Activated CD4-positive, alpha-beta T cell treated with anti-CD3 and anti-CD28 coated beads for 24 hours (primary cell): ENCODE measurements at places on chromosomes 5 and 9.

DNA sequence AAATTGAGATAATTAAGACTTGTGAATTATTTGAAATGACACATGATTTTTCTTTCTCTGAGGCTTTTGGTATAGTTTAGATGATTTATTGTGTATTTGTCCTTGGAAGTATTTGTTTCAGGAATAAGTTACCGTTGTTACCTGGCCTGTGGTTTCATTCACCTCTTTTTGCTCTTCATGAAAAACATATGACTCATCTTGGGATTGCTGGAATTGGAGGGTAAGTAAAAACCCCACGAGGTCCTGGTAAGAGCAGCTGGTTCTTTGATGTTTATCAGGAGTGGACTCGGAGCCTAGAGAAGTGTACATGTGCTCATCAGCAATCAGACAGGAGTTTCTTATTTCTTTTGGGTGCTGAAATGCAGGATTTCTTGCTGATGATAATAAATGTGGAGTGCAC lies 275.3 kb downstream of the PSAT1 start:
- DNase-seq = no peak

- no peak for DNase-seq
These were observed 300.7 kb upstream of the IZUMO3 start for GRCh38 chr9:24846248-24846912.

- no peak for DNase-seq
These were observed 258.7 kb upstream of the IL12B start for GRCh38 chr5:159588941-159589340.

- no peak for DNase-seq
These were observed 119.7 kb downstream of the FAM174A start for GRCh38 chr5:100654895-100655294.

- no peak for DNase-seq
These were observed 103.2 kb downstream of the WNK2 start for GRCh38 chr9:93287189-93287552.
